M059J (cell line): ENCODE measurements at places on chromosomes 1 and 21. TPM values are rescaled to one million over a fixed set of nuclear protein-coding genes. Genes with fewer than 3 reads are reported as not detected.

- DNase-seq = no peak
These were observed 15.0 kb downstream of the OXCT2 start for GRCh38 chr1:39755965-39756659.

Gene LCE1E
- not detected in 2 replicates for total RNA-seq

GRCh38 chr21:45562402-45562801 is 20.2 kb upstream of the SLC19A1 start:
- no peak for DNase-seq

- DNase-seq = no peak
These were observed 33.2 kb downstream of the OTUD7B start for GRCh38 chr1:149977345-149977744.
